ENCODE measurements at places on chromosomes 1 and 21.

- DNase-seq = no peak
Observed at GRCh38 chr21:17802572-17802971, 16.6 kb downstream of the C21orf91 start.

GRCh38 chr1:170460414-170461155, 71.4 kb upstream of the GORAB start:
- DNase-seq = no peak

DNA sequence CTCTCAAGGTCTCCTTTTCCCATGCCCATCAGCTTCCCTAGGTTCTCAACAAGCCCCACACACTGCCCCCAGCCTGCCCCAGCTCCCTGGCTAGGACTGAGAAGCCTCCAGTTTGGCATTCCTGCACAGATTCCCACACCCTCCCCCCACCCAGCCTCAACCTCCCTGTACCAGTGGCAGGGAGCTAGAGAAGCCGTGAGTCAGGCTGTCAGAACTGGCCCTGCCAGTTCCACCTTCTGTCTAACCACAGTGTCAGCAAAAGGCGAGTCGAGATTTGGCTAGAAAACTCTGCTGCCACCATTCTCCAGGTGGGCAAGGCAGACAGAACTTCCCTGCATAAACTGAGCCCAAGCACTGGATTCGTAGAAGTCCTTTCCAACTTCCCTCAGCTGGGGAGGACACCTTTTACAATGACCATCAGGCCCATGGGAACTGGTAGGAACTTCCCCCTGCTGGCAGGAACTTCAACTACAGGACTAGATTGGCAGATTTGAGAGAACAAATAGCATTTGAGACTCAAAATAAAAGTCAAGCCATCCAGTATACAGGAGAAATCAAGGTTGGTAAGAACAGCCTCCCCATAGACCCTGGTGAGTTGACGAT, 31.0 kb downstream of the TNNT2 start:
- no peak for DNase-seq

DNA sequence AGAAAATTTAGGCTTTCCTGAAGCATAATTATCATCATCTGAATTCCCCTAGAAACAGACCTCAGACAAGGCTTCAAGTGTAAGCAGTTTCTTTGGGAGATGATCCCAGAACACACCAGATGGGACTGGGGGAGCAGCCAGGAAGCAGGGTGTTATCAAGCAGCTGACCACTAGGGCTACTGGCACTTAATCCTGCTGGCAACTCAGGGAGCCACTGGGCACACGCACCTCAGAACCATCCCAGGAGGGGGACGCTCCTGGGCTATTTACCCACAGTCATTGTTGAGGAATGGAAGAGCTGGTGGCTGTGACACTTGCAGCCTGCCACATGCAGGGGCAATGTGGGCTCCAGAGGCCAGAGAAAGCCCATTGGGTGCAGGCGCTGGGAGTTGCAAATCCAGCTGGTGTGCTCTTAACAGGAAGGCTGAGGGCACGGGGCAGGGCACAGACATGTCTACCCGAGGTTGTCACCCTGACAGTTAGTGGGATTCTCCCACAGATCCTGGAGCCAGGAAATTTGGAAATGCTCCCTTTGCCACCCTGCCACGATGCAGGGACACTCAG, 15.1 kb upstream of the IL22RA1 start:
- DNase-seq = no peak

- no peak for DNase-seq
Observed at GRCh38 chr1:159838715-159839114, 12.0 kb downstream of the SLAMF8 start.

DNA sequence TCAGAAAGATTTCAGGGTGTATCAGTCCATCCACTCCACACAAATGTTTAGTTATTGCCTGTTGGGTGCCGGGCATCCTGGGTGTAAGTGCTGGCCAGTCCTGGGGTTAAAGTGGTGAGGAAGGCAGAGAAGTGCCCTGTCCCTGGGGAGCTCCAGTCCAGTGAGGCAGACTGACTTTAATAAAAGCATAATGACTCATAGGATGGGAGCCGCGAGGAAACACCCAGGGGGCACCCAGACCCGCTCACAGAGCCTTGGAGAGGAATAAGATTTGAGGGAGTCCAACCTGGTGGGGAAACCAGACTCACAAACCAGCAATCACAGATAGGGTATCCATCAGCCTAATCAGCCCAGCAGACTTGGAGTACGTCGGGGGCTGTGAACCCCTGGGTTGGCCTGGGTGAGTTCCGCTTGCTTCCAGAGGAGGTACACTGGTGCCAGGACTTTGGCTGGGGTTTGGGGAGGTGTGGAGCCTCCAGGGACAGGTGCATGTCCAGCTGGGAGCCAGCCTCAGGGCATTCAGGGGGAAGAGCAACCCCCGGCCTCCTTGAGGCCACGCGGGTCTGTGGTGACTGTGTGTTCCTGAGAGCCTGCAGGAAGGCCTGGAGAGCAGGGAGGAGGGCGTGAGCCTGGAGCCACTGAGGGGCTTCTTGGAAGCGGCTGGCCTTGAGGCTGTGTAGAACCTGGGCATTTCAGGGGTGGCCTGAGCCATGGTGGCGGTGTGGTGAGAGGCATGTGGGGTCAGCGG, 3.7 kb downstream of the PEAR1 start:
- no peak for DNase-seq

GRCh38 chr1:234342774-234343173, 30.5 kb upstream of the COA6 start:
- DNase-seq = no peak

GRCh38 chr21:46145159-46145839, 10.1 kb downstream of the FTCD start:
- no peak for DNase-seq

GRCh38 chr1:107291987-107292386, 151.1 kb downstream of the NTNG1 start:
- no peak for DNase-seq

- no peak for DNase-seq
Observed at GRCh38 chr1:183590244-183591191, at the start of gene NCF2. NCF2 (minus strand) TSS chr1:183590459; CDS start chr1:183590329, 130 bp downstream.

- no peak for DNase-seq
Observed at GRCh38 chr1:171841931-171842761, 848 bp downstream of the DNM3 start.

DNA sequence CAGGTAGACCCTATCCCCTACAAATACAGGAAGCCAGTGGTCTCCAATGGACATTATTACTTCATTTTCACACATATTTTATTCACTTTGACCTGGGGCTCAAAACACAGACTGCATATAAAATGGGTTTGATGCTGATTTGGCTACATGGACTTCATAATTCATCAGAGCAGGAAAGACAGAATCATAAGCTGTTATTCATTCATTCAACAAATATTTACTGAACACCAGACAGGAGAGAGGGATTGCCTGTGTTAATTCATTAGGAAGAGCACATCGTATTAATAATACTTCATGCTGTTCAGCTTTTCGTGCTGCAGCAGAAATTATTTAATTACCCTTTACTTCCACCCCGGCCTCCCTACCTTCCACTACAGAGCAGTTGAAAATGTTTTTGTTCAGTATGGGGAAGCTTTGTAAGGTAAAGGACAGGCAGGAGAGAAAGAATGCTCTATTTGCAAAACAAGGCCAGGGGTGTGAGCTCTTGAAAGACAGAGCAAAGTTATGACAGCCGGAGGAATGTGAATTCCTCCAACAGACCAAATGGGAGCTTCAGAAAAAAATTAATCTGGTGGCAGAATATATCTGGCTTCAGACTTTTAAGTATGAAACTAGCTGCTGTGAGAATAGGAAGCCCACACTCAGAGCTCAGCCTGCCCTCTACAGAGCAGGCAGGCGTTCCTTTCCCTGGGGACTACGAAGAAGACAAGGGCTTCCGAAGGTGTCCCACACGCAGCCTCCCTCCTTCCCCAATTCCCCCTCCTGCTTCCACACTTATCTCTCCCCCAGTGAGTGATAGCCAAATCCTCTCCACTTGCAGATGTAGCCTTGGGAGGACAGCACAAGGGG, 58.0 kb downstream of the MDM4 start:
- DNase-seq = no peak

DNA sequence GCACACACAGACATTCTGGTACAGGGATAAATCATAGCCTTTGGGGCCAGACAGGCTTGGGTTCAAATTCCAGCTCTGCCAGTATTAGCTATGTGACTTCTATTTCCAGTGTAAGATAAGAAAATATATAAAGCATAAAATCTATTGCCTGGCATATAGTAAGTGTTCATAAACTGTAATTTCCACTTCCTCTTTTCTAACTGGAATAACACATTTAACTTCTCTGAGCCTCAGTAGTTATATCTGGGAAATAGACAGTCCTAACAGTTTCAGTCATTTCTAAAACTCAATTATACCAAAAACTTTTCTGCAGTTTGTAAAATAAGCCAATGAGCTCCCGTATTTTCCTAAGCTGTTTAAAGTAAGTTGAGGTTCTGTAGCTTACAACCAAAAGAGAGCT, 351.4 kb downstream of the ZNF326 start:
- DNase-seq = no peak

DNA sequence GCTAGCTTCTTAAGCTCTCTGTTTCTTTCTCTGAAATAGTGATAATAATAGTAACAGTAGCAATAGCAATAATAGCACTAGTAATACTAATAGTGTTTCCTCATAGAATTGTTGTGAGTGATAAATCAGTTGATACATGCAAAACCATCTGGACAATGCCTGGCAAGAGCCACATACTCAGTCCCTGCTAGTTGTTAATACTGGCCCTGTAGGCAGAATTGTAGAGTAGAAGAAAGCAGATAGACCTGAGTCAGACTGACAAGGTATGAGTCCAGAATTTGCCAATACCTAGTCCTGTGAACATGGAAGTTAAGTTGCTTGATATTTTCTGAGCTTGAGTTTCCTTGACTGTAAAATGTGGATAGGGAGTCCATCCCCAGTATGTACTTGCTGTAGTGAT, 171.9 kb downstream of the C1orf21 start:
- DNase-seq = no peak

DNA sequence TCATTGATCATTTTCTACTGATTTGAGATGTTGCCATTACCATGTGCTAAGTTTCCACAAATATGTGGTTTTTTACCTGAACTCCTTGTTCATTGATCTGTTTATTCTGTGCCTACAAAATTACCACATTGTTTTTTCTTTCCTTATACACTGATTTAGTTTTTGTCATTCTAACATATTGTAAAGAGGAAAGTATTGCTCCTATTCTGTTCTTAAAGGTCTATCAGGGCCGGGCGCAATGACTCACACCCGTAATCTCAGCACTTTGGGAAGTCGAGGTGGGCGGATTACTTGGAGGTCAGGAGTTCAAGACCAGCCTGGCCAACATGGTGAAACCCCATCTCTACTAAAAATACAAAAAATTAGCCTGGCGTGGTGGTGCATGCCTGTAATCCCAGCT, 75.1 kb downstream of the CAMTA1 start:
- no peak for DNase-seq

All from NCI-H1436 treated with DMSO at 0.1 percent for 48 hours (cell line).